ENCODE measurements at places on chromosomes 16 and 17.

- no peak for DNase-seq
Measured at GRCh38 chr17:47267354-47267828, 13.8 kb downstream of the ITGB3 start.

GRCh38 chr17:44585315-44585714, 28.0 kb downstream of the FZD2 start:
- DNase-seq = no peak

DNA sequence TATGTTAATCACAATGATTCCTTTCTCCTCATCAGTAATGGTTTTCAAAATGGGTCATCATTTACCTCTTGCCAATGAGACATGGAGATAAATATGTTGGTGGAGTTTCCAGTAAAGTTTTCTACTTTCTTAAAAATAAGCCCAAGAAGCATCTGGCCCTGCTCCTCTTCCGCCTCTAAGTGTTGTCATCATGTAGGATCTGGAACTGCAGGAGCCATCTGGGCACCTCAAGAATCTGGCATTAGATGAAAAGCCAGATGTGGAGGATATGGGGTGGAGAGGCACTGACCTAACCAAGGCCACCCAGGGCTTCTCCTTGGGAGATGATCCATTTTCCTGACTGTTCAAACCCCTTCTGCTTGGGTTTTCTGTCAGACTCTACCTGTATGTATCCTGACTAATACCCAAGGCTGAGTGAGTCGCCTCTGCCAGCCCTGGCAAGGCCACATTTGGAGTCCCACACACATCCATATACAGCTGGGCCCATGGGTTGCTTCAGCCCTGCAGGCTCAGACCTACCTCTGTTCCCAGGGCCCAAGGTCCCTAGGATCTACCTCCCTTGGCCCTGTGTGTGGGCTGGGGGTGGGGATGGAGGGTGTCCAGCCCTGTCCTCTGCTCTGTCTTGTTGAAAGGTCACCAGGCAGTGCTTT, 24.6 kb downstream of the CCDC182 start:
- DNase-seq = no peak

GRCh38 chr16:26395700-26396099, 671.0 kb upstream of the C16orf82 start:
- no peak for DNase-seq

GRCh38 chr16:53282975-53283946, 151.0 kb upstream of the RBL2 start:
- no peak for DNase-seq

- no peak for DNase-seq
Measured at GRCh38 chr17:82300707-82301270, 16.6 kb downstream of the CD7 start.

DNA sequence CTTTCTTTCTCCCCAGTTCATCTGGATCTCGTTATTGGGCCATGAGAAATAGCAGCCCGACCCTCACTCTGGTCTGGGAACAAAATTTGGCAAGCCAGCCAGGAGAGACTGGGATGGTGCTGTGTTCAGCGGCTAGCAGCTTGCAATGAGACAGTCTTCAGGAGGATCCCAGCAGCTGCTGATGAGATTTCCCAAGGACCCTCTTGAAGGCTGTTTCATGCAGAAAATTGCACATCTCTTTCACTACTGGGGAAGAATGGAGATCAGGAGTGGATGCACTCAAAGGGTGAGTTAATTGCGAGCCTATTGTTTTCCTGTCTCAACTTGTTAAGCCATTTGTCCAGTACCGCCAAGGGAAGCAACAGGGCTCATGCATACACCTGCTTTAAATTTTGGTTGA, 5.5 kb upstream of the COIL start:
- DNase-seq = no peak

GRCh38 chr17:78934681-78935418, 9.7 kb upstream of the TIMP2 start:
- DNase-seq = no peak

GRCh38 chr17:77693301-77693700, 265.2 kb upstream of the TNRC6C start:
- DNase-seq = no peak

DNA sequence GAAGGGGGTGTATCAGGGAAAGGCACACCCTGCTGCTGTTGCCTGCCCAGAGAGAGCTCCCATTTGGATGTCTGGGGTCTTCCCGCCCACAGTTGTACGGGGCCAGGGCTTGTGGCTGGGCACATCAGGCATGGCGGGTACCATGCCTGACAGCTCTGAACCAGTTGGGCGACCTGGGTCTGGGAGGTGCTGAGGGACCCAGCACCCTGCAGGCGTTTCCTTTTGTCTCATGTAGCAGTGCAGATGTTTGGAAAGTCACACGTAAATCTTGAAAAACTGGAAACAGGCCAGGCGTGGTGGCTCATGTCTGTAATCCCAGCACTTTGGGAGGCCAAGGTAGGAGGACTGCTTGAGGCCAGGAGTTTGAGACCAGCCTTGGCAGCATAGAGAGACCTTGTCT, 8.4 kb upstream of the JPT2 start:
- no peak for DNase-seq

GRCh38 chr16:66695935-66696668, 441 bp downstream of the CMTM4 start:
- no peak for DNase-seq

- no peak for DNase-seq
Measured at GRCh38 chr17:4823373-4824089, 9.6 kb upstream of the MINK1 start.

DNA sequence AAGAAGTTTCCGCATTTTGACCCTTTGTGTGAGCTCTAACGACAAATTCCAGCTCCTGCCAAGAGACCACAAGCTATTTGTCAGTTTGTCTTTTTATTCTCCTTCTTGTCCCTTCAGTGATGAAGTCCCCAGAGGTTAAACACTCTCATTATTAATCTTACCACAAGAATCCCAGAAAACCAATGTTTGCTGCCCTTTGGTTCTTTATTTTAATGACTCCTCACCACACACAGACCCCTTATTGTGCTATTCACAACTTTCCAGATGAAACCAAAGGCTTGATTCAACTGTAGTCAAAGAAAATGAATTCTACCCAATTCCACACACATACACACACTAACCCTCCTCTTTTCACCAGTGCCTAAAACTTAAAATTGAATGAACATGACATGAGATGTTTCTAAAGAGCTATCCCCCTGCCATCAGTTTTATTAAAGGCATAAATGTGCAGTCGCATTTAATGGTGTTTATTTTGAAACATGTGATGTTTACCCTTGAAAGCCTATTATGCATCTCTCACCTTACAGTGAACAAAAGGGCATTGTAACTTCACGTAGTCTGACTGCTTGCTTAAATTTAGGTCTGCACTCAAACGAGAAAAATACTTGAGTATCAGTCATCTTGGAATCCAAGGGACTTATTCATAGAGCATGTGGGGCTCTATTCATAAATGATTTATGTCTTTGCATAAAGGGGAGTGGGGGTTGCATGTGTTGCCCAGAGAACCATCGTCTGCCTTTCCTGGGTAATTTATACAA, 44.1 kb downstream of the PCTP start:
- DNase-seq = no peak

DNA sequence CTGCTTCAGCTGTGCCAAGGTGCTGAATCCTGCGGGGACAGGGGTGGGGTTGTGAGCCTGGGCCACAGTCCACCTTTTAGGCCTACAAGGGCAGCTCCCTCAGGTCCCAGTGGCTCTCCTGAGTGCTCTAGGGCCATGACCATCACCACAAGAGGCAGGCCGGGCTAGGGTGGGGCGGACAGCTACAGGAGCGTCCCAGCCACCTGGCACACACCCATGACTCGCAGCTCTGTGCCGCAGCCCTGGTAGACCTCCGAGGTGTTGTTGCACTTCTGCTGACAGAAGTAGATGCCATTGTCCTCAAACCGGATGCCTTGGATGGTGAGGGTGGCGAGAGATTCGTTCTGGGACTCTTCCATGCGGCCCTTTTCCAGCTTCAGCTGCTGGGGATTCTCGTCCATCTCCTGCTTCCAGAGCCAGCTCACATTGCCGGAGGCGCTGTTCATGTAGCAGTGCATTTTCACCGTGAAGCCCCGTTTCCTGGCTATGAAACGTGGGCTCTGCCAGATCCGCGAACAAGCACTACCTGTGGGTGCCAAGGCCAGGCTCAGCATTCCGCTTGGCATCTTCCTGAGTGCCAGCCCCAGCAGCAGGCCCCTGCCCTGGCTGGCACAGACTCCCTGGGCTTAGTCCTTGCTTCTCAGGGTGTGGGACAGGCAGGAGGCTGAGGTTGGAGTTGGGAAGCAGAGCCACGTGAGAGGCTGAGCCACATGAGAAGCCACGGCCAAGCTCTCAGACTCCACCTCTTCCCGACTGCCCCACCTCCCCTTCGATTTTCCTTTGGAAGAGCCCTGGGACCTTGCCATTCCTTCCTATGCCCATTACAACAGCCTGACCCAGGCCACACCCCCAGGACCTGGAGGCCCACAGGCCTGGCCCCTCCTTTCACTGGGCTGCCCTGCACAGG, 2.0 kb downstream of the CD79B start:
- no peak for DNase-seq

GRCh38 chr17:76924345-76925342, 56.4 kb downstream of the MGAT5B start:
- no peak for DNase-seq

DNA sequence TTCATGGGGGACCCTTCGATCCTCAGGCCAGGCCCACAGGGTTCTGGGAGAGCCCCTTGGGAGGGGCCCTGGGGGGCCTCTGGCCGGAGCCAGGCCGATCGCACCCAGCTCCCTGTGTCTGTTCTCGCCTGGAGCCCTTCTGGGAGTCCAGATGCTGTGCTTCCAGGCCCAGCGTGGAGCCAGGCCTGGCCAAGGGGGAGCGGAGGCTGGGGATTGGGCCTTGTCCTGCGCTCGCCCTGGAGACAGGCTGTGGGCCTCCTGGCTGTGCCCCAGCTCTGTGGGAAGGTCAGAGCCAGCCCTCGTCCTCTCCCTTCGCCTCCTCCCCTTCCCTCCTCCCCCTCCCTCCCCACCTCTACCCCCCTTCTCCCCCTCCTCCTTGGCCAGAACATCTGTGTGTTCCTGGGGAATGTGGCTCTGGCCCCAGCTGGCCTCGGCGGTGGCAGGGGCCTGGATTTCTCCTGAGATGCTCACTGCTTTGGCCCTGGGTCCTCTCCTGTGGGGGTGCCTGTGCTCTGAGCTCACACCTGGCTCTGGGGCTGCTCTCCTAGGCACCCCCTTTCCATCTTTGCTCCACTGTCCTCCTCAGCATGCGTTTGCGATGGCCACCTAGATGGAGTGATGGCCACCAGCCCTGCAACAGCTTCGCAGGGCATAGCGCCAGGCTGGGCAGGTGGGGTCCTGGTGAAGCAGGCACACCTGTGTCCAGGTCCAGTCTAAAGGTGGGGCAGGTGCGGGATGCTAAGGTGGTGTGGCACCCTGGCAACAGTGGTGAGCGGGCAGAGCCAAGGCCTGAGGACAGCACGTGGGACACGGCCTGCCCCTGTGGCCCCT, 90.6 kb upstream of the CIBAR2 start:
- DNase-seq = no peak

GRCh38 chr17:36611345-36612072, 10.1 kb downstream of the MRM1 start:
- DNase-seq = no peak

GRCh38 chr16:1746693-1747195, 24.6 kb downstream of the NME3 start:
- DNase-seq = no peak

- no peak for DNase-seq
Measured at GRCh38 chr17:64160378-64160777, 30.4 kb upstream of the ERN1 start.

- no peak for DNase-seq
Measured at GRCh38 chr17:4136373-4136772, 6.5 kb downstream of the ZZEF1 start.

- no peak for DNase-seq
Measured at GRCh38 chr17:79826204-79826680, 13.0 kb downstream of the CBX4 start.

DNA sequence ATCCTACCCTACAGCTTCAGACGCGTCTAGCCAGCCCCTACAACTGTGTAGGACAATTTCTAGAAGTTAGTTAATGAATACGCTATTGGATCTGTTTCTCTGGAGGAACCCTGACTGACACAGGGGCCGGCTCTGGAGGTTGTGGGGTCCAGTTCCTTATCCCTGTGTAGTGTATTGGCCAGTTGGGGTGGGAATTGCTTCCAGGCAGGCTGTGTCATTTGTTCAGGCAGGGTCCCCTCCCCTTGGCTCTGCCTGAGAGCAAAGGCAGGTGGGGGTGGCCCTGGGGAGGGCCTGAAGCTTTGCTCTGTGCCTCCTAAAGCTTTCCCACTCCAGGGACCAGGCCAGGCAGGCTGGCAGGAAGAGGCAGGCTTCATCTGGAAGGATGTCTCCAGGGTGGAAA, 11.7 kb upstream of the CETP start:
- no peak for DNase-seq

DNA sequence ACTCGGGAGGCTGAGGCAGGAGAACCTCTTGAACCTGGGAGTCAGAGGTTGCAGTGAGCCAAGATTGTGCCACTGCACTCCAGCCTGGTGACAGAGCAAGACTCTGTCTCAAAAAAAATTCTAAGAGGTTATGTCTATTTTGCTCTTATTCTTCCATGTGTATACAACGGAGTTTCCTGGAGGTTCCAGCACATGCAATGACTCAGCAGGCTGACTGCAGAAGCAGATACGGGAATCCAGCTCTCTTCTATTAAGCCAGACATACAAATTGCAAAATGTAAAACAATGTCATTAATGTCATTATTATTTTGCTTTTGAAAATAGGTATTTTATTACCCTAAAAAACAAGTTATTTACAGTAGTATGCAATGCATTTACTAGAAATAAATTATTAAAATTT, 18.4 kb downstream of the MIEF2 start:
- DNase-seq = no peak

- DNase-seq = no peak
Measured at GRCh38 chr17:78255953-78256706, 24.7 kb downstream of the TMEM235 start.
